ENCODE measurements at places on chromosomes 7 and 10.

- DNase-seq, result no peak
These were observed 143.2 kb downstream of the GRK5 start for GRCh38 chr10:119350502-119351097.

- no peak for DNase-seq
These were observed 485.1 kb downstream of the SEMA3D start for GRCh38 chr7:84701524-84702306.

GRCh38 chr10:95422233-95422632, 131.4 kb upstream of the PDLIM1 start:
- DNase-seq, result peak; percentile 18

DNA sequence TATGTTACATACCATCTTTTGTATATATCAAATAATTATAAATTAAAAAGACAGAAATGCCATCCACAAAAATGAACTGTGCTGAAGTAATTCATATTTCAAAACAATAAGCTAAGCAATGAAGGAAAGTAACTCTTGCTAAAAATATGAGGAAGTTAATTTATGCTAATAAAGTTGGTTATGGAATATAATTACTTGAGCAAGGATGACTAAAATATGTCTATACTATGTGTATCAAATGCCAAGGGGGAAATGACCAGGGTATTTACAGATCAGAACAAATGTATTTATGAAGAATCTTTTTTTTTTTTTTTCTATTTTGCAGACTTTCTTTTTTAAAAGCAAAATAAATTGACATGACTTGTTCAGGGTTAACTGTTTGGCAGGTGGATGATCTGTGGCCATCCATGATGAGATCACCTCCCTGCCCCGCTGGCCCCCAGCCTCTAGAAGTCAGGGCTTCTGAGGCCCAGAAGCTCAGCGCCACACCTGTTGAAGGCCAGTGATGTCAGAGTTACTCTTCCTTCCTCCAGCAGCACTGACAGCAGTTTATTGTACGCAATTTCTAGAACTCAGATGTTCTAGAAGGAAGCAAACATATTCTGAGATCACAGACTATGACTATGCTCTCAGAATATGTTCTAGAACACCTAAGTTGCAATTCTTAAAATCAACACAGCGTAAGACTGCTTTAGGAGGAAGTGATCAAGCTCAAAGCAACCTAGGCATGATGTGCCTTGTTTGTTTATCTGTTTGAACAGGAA, 196.1 kb upstream of the KLF14 start:
- no peak for DNase-seq

- DNase-seq, result no peak
These were observed 38.9 kb upstream of the RSU1 start for GRCh38 chr10:16856092-16856491.

DNA sequence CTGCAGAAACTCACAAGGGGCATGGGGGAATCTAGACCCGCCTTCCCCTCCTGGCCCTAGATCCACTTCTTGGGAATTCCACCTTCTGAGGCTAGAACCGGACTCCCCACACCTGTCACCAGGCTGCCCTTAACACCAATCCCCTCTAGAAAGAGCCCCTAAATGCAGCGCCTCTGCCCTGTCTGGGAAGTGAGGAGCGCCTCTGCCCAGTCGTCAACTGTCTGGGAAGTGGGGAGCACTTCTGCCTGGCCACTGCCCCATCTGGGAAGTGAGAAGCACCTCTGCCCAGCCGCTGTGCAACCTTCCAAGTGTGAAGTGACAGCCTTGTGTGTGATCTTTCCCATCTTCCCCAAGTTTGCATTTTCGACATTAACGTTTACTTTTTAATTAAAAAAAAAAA, 8.8 kb downstream of the RCC1L start:
- DNase-seq, result no peak

- DNase-seq, result peak; percentile 8
These were observed 102.0 kb downstream of the STRA8 start for GRCh38 chr7:135335628-135336139.

DNA sequence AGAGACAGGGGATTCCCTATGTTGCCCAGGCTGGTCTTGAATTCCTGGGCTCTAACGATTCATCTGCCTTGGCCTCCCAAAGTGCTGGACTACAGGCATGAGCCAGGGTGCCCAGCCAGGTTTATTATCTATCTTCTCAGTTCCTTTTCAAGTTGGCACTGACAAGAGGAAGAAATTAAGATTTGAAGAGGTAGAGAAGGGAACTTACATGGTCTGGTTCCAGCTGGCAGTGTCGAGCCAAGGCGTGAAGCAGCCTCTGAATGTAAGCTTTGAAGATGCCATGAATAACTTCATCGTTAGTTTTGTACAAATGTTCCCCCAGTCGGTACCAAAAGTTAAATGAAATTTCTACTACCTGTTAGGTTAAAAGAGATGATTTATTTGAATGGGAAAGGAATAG, 57.7 kb downstream of the TNPO3 start:
- DNase-seq, result no peak

- no peak for DNase-seq
These were observed 1.1 kb downstream of the ZNF511 start for GRCh38 chr10:133309720-133310398.

DNA sequence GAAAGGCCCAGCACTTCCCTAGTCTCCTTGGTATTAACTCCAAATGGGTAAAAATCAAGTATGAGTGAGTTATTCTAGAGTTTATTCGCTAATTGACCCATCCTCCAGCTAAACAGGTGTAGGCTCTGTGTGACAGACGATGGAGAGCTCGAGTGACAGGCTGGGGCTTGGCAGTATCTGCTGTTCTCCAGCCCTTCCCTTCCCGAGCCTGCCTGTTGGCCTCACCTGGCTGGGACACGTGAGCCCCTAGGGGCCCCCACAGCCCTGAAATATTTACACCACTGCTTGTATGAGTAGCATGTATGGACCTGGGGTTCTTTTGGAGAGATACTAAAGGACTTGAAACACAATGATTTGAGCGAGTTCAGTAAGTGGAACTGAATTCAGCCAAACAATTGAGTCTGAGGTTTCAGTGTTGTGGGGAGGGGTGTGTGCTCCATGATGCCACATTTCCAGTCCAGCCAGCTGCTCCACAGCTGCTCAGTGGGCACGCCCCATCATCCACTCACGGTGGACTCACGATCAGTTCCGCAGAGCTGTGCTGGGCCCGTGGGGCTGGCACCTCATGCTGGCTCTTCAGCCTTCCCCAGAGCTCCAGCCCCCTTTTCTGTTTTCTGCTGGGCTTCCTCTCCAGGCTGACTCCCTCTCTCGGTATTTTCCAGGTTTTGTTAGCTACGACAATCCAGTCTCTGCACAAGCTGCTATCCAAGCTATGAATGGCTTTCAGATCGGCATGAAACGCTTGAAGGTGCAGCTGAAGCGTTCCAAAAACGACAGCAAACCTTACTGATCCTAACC, 283.0 kb downstream of the USP6NL start:
- no peak for DNase-seq

DNA sequence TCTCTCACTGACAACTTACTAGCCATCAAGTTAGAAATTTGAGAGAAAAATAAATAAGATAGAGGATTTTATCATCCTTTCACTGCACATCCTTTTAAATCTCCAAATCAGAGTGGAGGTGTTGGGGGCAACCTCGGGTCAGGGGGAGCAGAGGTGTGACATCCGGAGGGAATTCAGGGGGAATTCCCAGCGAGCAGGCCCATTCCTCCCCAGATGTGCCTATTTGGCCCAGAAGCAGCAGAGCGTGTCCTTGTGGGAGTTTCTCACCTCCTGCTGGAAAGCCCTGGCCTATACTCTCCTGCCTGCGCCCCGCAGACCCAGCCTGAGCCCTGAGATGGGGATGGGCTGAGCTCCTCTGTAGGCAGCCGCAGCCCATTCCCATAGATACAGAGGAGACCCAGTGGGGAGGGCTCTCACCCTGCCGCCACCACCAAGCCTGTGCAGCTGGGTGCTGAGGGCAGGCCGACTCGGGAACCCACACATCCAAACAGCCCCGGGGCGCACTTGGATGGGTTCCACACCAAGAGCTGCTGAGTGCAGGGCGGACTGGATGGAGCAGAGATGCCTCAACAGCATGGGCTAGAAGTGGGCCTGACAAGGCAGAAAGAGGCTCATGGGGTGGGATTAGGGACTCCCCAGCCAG, 124.5 kb downstream of the CXCL12 start:
- no peak for DNase-seq

- no peak for DNase-seq
These were observed 143.0 kb downstream of the RAPGEF5 start for GRCh38 chr7:22214000-22214399.

DNA sequence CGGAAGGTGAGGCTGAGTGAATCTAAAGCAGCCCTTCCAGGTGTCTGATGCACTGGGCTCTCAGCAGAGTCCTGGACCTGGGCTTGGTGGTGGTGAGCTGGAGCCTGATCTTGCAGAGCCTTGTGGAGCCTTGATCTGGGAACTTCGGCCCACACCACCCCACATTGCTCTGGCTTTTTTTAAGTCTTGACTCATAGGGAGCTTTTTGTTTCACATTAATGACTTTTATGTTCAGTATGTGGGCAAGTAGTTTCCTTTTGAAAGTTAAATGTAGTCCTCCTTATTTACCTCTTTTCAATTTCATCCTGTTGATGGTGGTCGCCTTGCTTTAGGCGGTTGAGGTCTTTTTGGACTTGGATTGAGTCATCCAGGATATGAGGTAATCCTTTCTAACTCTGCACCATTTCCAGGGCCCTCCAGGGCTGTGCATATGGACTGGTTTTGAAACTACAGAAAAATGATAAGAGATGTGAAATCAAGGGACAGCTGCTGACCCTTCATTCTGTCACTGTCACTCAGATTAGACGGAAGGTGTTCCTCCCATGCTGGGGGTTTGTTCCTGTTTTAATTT, 2.9 kb upstream of the NRAP start:
- no peak for DNase-seq

DNA sequence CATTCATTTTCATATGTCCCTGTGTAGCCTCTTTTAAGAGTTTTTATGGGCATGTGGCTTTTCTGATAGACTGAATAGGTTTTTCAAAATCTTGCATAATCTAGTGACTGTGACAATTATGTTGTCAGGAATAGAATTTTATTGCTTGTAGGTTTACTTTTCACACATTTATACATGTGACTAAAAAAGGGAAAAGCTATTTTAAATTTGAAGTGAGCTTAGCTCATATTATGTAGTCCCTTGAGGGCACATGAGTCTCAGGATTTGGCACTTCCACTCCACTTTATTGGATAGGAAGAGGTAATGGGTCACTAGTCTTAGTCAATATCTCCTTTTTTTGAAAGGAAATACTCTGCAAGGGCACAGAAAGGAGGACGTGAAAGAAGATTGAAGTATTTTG, 247.3 kb downstream of the SUGCT start:
- DNase-seq, result no peak

DNA sequence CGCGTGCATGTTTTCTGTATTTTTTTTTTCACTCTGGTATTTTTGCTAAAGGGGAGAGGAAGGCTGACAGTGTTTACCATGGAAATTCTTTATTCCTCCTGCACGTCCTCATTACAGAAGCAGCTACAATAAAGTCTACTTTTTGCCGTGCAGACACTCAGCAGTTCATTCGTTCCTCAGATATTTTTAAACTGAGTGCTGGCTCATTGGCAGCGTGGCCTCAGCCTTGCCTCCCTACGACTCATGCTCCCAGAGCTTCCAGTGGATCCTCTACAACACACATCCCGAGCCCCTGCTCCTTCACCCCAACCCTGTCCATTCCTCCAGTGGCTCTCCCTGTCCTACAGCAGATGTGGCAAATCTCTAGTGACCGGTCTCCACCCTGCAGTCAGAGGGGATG, 239.2 kb upstream of the ZMIZ1 start:
- no peak for DNase-seq

DNA sequence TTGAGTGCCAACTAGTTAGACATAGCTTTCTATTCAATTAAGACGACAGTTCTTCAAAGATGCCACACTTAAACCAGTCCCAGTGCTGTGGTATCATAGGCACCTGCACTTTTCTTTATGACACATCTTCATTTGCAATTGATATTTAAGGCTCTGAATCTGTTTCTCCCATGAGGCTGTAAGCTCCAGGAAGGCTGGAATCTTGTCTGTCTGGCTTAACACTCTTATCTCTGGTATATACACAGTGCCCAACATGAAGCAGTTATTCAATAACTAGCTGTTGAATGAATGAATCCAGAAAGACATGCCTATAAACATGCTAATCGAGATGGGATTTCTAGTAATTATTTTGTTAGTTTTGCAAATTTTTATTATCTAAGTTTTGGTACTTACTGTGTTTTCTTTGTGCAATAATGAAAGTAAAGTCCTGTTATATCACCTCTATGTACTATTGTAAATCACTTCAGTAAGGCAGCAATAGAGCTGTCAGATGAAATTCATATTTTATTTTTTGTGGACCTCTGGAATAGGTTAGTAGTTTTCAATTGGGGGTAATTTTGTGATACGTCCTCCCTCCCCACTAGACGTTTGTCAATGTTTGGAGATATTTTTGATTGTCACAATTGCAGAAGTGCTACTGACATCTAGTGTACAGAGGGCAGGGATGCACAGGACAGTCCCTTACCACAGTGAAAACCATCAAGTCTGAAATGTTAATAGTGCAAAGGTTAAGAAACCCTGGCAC, 51.3 kb upstream of the STEAP4 start:
- DNase-seq, result no peak

- DNase-seq, result no peak
These were observed 174.5 kb downstream of the TPST1 start for GRCh38 chr7:66379542-66380160.

DNA sequence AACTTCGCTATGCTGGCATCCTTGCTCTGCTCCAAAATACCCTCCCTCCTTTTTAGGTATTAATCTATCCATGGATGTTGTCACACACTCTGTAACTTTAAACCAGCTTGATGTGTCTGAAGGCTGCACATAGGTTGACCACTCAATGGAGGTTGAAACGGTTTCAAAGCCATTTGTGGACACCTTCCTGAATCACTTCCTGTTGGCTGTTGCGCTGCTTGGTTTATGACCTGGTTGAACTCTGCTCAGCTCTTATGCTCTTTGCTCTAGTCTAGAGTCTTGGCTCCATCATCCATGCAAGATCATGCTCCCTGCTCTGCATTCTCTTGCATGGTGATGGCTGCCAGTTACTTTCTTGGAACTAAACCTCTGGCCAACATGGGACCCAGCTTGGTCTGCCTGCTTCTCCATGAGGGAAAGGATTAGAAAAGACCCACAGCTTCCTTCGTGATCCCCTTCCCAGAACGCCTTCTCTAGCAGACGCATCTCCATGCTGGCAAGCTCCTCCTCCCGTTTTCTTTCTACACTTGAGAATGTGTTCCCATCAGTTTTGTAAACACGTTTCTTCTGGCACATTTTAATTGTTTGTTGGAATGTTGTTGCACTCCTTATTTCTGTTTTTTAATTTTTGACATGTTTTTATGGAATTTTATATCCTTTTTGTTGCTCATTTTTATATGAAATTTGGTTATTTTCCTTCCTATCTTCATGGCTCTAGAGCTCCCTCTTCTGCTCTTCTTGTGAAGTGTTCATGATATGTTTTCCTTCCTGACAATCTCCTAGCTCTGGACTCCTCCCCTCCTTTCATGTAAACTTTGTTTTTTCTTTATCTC, 149.8 kb downstream of the XPNPEP1 start:
- DNase-seq, result no peak
